ENCODE measurements at places on chromosomes 7 and 10.

- DNase-seq: no peak
These were observed 483.1 kb upstream of the CNTNAP2 start for GRCh38 chr7:145633513-145633912.

DNA sequence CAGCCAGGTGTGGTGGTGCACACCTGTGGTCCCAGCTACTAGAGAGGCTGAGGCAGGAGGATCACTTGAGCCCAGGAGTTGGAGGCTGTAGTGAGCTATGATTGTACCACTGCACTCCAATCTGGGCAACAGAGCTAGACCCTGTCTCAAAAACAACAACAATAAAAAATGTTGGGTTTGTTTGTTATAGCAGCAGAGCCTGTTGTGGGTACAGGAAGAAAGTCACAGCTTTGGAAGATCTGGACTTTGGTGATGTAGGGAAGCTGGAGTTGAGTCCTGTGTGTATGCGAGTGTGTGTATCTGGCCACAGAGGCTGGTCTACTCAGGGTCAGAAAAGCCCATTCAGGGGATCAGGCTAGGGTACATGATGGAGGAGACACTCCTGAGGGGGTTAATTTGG, 3.9 kb downstream of the GRID2IP start:
- DNase-seq: no peak

GRCh38 chr7:149459540-149460452, 1.1 kb downstream of the ZNF777 start:
- no peak for DNase-seq

- DNase-seq: no peak
These were observed 823.1 kb upstream of the LRRTM3 start for GRCh38 chr10:66102756-66103155.

DNA sequence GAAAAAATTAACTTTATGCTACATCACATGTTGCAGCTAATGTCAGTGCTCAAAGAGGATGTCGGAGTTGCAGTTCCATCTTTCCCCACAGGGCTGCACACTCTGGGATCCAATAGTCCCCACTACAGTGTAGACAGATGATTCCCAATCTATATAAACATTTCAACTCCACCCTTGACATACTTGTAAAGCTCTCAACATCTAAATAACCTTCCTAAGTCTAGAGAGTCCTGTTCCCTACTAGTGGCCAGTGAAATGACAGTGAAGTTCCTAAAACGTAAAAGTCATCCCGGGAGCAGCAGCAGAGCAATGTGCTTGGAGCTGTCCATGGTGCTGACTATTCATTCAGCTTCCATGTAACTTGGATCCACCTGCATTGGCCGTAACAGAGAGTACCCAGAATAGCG, 145.1 kb downstream of the GRM8 start:
- no peak for DNase-seq

GRCh38 chr10:115774721-115775120, 498.3 kb downstream of the GFRA1 start:
- no peak for DNase-seq

DNA sequence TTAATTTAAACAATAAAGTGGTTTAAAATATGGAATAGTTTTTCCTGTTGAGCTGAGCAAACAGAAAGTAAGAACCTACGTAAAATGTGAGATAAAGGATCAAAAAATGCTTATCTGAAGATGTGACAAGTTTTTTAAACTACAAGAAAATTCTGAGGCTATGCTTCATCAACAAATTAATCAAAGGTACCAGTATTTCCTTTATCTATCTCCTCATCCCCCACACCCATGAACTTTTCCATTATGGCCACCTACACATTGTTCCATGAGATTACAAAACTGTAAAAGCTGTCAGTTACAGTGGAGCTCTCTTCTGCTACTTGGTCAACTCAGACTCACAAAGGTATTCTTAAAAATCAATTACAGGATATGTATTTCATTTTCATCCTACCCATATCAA, 77.4 kb downstream of the ARHGAP12 start:
- DNase-seq: no peak

DNA sequence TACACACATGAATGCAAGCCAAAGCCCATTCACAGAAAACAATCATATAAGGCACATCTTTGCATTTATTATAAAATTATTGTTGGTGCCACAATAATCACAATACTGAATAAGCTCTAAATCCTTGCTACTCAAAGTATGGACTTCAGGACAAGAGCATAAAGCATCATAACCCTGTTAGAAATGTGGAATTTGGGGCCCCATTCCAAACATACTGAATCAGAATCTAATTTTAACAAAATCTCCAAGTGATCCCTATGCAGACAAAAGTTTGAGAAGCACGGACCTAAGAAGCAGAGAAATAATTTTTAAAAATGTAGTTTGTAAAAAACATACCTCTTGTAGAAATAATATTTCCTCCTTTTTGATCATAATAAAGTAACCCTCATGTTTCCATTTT, 199.2 kb downstream of the IMMP2L start:
- DNase-seq: peak; percentile 15

DNA sequence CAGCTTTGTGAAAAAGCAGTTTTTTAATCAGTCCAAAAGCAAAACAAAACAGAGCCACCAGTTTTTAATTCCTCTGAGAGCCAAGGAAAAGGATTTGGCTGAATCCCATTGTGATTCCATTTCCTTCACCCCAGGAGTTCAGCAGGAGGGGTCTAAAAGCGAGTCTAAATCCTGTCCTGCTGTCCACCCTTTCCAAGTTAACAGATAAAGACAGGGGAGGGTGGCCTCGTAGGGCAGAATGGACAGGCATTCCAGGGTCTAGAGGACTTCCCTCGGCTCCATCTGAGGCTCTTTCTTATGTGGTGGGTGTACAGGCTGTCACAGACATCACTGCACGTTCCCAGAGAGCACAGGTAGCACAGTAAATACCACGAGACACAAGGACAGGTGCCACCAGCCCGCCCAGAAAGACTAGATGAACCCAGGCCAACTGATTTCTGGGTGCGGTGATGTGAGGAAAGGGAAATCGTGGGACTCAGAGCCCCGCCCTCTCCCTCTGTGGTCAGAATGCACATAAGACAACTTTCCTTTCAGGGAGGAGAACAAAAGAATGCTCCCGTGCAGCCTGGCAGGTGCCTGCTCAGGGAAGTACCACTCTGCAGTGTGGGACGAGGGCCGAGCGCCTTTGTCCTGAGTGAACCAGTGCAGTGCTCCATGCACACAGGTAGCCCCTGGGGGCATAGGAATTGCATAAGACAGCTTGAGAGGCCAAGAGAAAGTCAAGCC, 119.7 kb downstream of the ABLIM1 start:
- DNase-seq: no peak

DNA sequence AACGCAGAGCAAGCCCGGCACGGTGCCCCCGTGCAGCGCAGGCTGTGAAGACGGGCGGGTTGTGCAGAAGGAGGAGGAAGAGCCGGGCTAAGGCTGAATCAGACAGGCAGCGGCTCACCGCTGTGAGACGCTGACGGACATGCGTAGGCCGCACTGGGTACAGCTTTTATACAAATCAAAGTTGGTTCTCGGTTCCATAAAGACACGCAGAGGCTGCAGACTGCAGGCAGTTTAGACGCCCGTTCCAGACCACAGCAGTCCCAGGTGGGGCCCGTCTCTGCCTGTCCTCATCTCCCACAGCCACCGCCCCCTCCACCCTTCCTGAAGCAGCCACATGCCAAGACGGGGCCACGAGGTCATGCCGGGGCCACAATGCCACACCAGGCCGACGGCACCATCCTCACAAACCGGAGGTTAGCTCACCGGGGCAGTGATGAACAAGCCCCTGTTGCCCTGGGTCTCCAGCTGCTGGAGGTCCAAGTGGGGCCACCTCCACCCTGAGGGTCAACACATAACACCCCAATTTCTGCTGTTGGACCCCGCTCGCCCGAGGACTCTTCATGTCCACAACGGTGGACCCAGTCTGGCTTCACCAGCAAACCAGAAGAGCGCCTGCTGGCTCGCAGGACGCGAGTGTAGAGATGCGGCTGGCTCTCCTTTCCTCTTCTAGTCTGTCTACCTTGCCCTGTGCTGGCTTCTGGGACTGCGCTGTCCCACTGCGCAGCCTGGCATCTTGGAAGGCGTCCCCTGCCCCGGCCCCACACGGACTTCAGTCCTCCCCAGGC, 227.2 kb downstream of the ELFN1 start:
- DNase-seq: no peak

DNA sequence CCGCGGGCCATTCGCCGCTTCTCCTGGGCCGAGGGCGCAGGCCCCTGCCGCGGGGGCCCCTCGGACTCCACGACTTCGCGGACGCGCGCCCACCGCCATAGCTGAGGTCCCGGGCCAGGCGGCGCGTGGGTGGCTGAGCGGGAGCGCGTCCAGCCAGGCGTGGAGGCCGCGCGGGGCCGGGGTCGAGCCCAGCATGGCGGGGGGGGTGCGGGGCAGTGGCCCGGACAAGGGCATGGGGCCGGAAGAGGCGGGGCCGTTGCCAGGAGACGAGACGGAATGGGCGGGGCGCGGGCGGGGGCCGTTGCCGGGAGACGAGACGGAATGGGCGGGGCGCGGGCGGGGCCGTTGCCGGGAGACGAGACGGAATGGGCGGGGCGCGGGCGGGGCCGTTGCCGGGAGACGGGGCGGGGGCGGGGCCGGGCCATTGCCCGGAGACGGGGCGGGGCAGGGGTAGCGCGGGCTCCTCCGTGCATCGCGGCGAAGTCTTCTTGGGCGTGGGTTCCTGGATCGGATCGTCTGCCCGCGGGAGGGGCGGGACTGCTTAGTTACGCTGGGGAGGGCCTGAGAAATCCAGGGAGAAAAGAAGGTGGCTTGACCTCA, 14.8 kb downstream of the ADAM8 start:
- DNase-seq: no peak

DNA sequence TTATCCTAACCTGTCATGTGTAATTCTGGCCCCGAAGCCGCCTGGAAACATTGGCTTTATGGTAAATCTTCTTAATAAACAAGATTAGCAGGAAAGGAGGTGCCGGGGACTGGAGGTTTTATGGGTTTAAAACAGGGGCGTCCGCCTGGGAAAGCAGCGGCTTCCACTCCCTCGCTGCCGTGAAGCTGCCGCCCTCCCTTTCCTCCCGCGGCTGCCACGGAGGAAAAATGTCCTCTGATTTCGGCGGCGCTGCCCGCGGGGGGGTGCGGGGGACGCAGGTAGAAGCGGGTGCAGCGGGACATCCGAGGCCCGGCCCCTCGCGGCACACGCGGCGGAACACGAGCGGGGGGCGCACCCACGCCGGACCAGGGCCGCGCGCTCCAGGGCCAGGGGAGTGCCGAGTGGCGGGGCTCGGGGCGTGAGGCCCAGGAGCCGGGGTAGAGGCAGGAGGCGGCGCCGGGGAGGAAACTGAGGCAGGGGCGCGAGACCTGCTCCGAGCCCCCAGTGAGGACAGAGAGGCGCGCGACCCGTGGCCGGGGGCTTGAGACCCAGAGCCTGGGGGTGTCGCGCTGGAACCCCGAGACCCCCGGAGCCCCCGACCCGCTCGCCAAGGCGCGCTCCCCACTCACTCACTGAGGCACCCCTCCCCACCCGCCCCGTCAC, 993 bp downstream of the PTPRN2 start:
- DNase-seq: no peak

DNA sequence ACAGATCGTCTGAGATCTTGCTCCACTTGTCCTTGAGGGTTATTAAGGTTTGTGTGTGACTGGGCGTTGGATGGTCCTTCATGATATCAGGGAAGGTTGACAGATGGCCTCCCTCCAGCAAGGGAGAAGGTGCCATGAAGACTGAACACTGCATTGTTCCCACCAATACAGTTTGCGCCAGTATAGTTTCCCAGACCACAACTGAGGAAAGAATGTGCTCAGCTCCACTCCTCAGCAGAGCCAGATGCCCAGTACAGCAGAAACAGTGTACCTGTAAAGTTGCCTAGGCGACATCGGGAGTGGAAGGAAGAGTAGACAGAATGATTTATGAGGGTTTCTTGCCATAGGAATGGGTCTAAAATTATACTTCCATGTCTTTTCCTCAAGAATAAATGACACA, 137.5 kb downstream of the ST7 start:
- DNase-seq: no peak

DNA sequence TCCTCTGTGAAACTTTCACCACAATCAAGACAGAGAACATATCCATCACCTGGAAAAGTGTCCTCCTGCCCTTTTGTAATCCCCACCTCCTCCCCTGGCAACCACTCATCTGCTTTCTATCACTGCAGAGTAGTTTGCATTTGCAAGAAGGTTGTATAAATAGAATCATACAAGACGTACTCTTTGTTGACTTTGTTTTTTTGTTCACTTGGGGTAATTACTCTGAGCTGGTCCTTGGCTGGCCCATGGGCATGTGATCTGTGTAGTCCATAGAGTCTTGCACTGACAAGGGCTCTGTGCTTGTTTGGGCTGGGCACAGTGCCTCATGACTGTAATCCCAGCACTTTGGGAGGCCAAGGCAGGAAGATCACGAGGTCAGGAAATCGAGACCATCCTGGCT, 7.8 kb upstream of the HACD1 start:
- no peak for DNase-seq

GRCh38 chr10:133123050-133123745, 35.5 kb downstream of the ADGRA1 start:
- no peak for DNase-seq

DNA sequence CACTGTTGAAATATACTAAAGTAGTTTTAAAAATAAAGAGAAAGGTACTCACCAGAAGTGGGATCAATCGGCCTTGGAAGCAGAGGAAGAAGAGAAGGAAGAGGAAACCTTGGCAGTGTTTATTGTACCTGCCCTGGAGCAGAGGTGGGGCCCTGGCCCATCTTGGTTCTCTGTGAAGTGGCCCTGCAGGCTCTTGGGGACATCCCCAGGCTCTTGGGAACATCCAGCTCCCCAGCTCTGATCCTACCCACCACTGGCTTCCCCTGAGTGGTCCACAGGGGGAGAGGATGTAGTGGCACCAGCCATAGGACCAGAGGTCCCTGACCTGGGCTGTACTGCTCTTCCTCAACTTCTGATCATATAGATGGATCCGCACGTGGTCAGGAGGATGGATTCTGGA, 22.3 kb upstream of the RET start:
- DNase-seq: no peak

DNA sequence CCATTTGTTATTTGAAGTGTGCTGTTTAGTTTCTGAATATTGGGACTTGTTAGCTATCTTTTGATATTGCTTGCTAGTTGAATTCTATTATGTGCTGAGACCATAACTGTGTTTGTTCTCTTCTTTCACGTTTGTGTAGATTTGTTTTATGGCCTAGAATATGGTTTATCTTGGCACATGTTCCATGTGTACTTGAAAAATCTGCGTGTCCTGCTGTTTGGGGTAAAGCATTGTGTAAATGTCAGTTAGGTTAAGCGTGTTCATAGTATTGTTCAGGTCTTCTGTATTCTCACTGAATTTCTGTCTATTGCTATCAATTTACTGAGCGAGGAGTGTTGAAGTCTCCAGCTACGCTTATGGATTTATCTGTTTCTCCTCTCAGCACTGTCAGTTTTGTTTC, 19.4 kb downstream of the MMP21 start:
- DNase-seq: no peak

GRCh38 chr7:75639071-75639885, 99.5 kb downstream of the HIP1 start:
- DNase-seq: no peak

DNA sequence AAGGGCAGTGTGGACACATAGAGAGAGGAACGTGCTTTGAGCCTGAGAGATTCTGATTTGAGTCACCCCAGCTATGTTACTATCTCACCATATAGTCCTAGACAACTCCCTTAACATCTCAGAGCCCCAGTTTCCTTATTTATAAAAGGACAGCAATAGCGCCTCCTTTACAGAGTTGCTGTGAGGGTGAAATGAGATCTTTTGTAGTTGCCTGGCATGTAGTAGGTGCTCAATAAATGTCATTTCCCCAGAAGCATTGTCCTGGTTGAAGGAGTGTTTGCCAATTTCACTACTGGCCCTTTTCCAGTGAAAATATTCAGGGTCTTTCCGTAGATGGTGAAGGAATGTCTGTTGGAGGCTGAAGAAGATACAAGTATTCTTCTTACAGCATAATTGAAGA, 51.3 kb upstream of the FAM180A start:
- DNase-seq: no peak
